Vagina (tissue), 2 donors: ENCODE measurements at places on chromosomes 13 and 19. TPM values are rescaled to one million over a fixed set of nuclear protein-coding genes. Genes with fewer than 3 reads are reported as not detected.

- no peaks in the 10 kb centered on the region for H3K27me3 ChIP-seq
- H3K4me3 ChIP-seq: no peak overlapping the region
- no peak for DNase-seq
- H3K4me1 ChIP-seq: no peaks in the 10 kb centered on the region
- no peak overlapping the region for H3K27ac ChIP-seq
- H3K36me3 ChIP-seq: peaks cover 88% of the 10 kb centered on the region
Observed at GRCh38 chr19:9342610-9343304, 18.8 kb downstream of the ZNF559 start.

- H3K27ac ChIP-seq: no peak overlapping the region
- H3K27me3 ChIP-seq: no peaks in the 10 kb centered on the region
- peaks cover 17% of the 10 kb centered on the region for H3K4me1 ChIP-seq
- no peak overlapping the region for H3K4me3 ChIP-seq
Observed at GRCh38 chr13:20156702-20157101, 4.2 kb downstream of the GJA3 start.

DNA sequence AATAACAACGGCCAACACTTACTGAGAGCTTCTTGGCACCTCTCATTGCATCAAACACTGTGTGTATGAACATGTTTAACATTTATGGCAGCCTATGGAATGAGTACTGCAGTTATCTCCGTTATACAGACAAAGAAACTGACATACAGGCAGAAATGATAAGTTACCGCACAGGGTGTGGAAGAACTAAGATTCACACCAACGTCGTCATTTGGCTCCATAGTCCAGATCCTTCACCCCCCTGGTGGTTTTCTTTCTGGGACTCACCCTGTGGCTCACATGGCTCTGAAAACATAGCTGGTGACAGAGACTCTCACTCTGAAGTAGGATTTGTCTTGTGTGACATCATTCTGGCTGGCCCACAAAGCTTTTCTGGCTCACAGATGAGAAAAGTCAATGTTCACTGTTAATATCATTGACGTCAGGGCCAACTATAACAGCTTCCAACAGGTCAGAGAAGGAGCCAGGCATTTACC, 230.1 kb downstream of the DLEU7 start:
- no peaks in the 10 kb centered on the region for H3K36me3 ChIP-seq
- peaks cover 14% of the 10 kb centered on the region for H3K4me1 ChIP-seq
- no peak for DNase-seq
- H3K4me3 ChIP-seq: no peak overlapping the region

- H3K36me3 ChIP-seq: no peaks in the 10 kb centered on the region
- H3K27me3 ChIP-seq: no peaks in the 10 kb centered on the region
- no peaks in the 10 kb centered on the region for H3K4me1 ChIP-seq
- no peak overlapping the region for H3K27ac ChIP-seq
- no peak overlapping the region for H3K4me3 ChIP-seq
- DNase-seq: no peak
Observed at GRCh38 chr19:40763526-40763925, 11.8 kb upstream of the MIA start.

- H3K27ac ChIP-seq: peak overlapping the region; percentile 1
- DNase-seq: no peak
- H3K27me3 ChIP-seq: no peaks in the 10 kb centered on the region
- no peaks in the 10 kb centered on the region for H3K4me1 ChIP-seq
- H3K4me3 ChIP-seq: no peak overlapping the region
Observed at GRCh38 chr13:32135655-32136054, 104.1 kb downstream of the FRY start.

DNA sequence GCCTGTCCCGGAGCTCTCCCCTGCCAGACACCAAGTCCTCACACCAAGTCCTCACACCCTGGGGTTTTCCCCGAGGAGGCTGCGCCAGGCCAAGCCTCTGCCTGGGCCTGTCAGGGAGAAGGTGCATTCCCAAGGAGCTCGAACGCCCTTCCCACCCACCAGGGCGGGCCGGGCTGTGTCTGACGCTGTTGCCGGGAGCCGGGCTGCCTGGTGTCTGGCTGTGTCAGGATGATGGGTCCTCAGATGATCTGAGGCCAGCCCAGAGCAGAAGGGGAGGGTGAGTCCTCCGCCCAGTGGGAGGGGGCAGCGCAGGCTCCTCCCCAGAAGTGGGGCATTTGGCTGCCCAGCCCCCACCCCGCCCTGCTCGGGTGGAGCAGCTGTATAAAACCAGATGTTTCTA, 2.3 kb upstream of the HAS1 start:
- DNase-seq: no peak
- peaks cover 14% of the 10 kb centered on the region for H3K4me1 ChIP-seq
- no peaks in the 10 kb centered on the region for H3K27me3 ChIP-seq

GRCh38 chr13:25784119-25784518, 267.7 kb downstream of the SHISA2 start:
- H3K4me1 ChIP-seq: no peaks in the 10 kb centered on the region
- H3K36me3 ChIP-seq: no peaks in the 10 kb centered on the region
- DNase-seq: no peak
- no peak overlapping the region for H3K27ac ChIP-seq
- H3K4me3 ChIP-seq: no peak overlapping the region

DNA sequence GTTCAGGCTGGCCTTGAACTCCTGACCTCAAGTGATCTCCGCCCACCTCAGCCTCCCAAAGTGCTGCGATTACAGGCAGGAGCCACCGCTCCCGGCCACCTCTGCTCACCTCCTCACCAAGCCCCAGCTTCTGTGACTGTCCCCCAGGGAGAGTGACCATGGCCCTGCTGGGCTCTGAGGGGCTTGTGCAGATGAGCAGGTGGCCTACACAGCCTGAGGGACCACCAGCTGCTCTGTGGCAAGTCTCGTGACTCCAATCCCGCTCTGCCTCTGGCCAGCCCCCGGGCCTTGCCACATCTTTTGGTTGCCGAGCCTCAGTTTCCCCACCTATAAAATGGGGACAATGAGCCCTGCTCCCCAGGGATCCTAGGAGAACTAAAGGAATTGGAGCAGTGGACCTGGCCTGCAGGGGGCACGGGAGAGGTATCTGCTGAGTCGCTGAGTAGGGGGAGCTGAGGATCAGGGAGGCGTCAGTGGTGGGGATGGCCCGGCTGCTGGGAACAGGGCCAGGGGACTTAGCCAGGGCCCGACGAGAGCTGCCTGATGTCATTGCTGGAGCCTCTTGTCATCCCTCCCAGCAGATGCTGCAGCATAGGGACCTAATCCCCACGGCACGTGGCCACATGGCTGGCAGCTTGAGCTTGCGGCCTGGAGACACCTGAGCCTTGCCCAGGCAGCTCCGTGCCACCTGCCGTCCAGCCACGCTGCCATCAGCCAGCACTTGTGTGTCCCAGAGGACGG, 74.7 kb downstream of the GADD45B start:
- H3K36me3 ChIP-seq: no peaks in the 10 kb centered on the region
- no peak overlapping the region for H3K4me3 ChIP-seq
- H3K27ac ChIP-seq: no peak overlapping the region
- peaks cover 42% of the 10 kb centered on the region for H3K4me1 ChIP-seq
- DNase-seq: no peak

DNA sequence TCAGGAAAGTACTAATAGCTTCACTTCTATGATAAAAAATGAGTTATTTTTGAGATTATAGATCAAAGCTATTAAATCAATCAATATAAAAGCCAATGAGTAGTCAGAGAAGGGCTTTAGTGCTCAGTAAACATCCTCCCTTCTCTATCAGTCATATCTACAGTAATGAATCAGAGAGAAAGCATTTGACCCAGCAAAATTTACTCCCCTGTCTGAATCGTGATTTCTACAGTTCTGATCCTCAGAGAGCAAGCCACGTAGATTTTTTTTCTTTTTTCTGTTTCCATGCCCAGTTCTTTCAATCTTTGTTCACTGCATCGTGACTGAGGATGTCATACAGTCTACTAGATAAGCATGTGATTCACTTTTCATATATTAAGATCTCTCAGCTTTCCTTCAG, 16.2 kb upstream of the MBNL2 start:
- H3K4me1 ChIP-seq: no peaks in the 10 kb centered on the region
- no peak overlapping the region for H3K4me3 ChIP-seq
- no peaks in the 10 kb centered on the region for H3K27me3 ChIP-seq
- DNase-seq: no peak

DNA sequence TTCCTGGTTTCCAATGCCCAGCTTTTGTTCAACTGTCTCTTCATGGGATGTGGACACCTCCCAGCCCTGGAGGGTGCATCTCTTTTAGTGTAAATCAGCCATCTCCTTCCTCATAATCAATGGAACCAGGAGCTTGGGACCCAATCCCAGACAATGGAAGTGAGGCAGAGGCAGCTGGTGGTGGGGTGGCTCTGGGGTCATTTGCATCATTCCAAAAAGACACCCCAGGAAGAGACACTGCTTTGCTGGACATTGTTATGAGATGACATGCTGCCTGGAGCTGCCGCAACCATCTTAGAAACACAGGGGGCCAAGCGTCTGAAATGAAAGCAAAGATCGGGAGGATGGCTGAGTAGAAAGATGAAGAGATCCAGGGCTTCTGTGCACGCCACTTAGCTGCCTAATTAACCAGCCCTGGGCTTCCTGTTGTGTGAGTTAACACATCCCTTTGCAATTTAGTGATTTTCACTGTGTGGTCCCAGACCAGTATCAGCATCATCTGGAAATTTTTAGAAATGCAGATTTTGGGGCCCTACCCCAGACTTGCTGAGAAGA, 36.1 kb downstream of the IRS2 start:
- H3K4me3 ChIP-seq: no peak overlapping the region
- H3K4me1 ChIP-seq: no peaks in the 10 kb centered on the region
- H3K27me3 ChIP-seq: no peaks in the 10 kb centered on the region
- no peak overlapping the region for H3K27ac ChIP-seq
- DNase-seq: peak; percentile 11
- H3K36me3 ChIP-seq: peaks cover 12% of the 10 kb centered on the region

DNA sequence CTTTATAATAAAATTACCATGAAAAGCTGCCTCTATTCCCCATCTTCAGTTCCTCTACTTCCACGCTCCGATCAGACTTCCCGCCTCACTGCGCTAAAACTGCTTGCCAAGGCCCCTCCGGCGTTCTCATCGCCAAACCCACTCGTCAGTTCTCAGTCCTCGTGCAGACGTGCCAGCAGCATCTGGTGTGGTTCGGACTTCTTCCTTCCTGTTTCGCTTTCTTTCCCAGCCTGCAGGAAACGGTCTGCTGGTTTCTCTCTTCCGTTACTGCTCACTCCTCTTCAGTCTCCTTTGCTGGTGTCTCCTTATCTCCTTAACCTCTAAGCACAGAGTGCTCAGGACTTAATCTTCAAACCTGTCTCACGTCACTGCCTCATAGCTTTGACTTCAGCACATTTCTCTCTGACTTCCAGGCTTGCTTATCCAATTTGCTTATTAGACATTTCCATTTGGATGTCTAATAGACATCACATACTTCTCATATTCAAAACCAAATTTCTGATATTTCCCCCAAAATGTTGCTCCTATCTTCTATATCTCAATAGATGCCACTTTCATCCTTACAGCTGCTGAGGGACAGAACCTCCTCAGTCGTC, 40.3 kb downstream of the RCBTB2 start:
- H3K4me3 ChIP-seq: peak overlapping the region; percentile 32
- no peaks in the 10 kb centered on the region for H3K36me3 ChIP-seq
- no peaks in the 10 kb centered on the region for H3K27me3 ChIP-seq
- peaks cover 62% of the 10 kb centered on the region for H3K4me1 ChIP-seq
- no peak for DNase-seq

Gene CYSLTR2
- 0.49 TPM for total RNA-seq

Gene ICAM5
- total RNA-seq: 2.0 TPM

Gene SPPL2B
- 54.3 TPM for total RNA-seq

Gene RRAS
- 112 TPM for total RNA-seq

Gene NLRP11
- not detected for total RNA-seq

Gene CEACAM16
- total RNA-seq: not detected

Gene IRS2
- total RNA-seq: 25.0 TPM

Gene KCNN1
- total RNA-seq: 1.5 TPM
